ENCODE measurements at places on chromosomes 2 and 18. TPM values are rescaled to one million over a fixed set of nuclear protein-coding genes. Genes with fewer than 3 reads are reported as not detected.

DNA sequence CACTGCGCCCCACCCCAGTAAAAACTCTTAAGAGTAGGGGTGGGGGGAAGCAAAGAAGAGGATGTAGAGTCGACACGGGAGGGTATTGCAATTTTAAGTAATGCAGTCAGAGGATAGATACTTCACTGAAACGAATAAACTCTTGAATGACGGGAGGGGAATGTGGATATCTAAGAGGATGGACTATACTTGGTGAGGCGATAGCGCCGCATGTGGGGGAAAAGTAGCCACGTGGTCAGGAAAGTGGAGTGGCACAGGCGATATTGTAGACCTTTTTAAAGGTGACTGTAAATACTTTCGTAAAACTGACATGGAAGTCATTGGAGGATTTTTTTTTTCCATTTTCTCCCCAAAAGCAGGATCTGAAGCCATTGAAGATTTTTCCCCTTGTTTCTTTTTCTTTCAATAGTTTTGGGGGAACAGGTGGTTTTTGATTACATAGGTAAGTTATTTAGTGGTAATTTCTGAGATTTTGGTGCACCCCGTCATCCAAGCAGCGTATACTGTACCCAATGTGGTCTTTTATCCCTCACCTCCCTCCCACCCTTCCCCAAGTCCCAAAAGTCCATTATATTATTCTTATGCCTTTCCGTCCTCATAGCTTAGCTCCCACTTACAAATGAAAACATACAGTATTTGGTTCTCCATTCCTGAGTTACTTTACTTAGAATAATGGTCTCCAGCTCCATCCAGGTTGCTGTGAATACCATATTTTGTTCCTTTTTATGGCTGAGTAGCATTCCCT is 13.8 kb downstream of the CLK1 start:
- no peak for DNase-seq

DNA sequence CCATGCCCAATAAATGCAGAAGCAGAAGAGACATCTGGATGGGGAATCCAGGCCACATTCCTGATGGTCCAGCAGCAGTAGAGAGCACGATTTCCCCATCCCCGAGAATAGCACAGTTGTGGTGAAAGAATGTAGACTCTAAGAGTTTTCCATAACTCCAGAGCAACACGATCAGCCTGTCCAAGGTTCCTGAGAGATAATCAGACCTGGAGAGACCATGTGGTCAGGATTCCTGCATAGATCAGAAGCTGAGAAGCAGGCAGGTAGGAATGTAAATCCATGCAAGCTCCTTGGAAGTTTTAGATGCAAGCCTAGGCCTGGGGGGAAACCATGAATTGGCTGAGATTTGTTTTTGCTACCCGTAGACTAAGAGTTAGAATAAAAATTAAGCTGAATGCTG is 34.2 kb upstream of the PTPRM start:
- no peak for DNase-seq

- no peak for DNase-seq
Measured at GRCh38 chr2:88355486-88355885, 97.0 kb downstream of the FOXI3 start.

DNA sequence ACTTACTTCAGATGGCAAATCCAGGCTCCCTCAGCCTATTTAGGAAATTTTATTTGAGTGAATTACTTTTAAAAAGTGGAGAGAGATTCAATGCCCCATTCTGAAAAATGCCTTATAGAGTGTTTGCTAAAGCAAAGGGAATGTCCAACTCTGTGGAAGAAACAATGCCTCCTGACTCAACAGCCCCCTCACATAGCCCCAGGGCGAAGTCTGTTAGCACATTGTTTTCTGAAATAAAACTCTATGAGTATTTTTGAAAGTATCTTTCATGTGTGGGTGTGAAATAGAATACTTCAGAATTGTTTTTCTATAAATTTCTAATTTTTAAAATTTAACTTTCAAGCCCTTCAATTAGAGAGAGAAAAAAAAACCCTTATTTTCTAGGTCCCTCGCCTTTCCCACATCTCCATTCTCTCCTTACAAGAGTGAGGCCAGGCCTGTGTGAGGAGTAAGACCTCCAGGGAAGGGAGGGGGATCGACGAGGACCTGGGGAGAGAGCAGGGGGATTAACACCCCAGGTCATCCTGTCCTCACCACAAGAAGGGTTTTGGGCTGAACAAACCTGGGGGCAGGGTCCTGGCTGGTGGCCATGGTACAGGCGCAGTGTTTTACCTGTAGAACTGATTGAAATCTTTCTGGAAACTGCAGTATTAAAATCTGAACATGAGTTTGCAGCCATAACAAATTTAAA is 141.4 kb downstream of the SNTG2 start:
- DNase-seq, result no peak

GRCh38 chr18:45040879-45041278 is 360.2 kb downstream of the SETBP1 start:
- DNase-seq, result no peak

DNA sequence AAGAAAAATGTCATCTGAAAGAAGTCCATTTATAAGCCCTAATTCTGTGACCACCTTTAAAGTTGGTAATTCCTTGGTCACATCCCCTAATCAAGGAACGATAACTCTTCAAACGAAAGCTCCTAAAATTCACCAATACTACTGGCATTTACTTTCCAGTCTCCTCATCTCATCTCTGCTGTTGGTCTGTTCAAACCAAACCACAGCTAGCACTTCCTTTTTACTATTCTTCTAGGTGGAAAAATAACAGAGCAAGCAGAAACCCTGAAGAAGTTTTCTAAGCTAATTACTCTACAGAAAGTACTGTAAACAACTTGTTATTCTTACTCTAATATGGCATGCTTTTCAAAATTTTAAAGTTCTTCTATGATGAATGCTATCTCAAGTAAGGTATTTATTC is 21.6 kb downstream of the TIA1 start:
- DNase-seq, result no peak

- DNase-seq, result no peak
Measured at GRCh38 chr2:224440988-224441387, 39.1 kb upstream of the FAM124B start.

DNA sequence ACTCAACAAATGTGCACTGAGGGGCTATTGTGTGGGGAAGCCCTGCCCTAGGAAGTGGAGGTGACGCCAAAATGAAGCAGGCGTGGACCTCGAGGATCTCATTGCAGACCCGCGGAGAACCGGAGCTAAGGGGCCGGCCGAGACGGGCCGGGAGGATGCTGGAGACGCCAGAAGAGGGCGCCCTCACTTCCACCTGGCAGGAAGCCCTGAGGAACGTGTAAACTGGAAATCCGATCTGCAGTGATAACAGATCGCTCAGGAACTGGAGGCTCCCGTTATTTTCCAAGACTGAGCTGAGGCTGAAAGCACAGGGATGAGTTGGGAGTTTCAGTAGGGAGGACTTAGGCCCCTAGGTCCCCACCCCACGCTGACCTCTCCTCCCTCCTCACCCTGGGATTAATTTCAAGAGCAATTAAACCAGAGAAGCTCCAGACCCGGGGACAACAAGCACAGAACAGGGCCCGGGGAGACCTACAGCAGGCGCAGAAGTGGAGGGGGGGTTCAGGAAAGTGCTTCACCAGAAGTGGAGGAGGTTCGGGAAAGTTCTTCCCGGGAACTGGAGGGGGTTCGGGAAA is 7.7 kb upstream of the COL6A3 start:
- peak; percentile 74 for DNase-seq

DNA sequence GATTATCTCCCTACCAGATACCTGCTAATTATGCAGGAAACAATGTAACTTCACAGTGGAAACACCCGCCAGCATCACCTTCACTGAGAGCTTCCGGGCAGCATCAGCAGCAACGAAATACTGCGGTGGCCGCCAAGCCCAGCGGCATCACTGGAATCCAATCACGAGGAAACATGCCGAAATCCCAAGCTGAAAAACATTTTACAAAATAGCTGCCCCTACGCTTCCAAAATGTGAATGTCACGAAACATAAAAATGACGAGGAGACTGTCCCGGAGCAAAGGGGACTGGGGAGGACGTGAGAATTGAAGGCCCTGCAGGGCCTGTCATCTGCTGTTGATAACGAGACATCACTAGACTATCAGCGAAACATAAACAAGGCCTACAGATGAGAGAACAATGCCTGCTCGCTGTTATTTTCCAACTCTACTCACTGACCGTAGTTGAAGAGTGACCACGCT is 82.6 kb downstream of the HDAC4 start:
- DNase-seq, result no peak

DNA sequence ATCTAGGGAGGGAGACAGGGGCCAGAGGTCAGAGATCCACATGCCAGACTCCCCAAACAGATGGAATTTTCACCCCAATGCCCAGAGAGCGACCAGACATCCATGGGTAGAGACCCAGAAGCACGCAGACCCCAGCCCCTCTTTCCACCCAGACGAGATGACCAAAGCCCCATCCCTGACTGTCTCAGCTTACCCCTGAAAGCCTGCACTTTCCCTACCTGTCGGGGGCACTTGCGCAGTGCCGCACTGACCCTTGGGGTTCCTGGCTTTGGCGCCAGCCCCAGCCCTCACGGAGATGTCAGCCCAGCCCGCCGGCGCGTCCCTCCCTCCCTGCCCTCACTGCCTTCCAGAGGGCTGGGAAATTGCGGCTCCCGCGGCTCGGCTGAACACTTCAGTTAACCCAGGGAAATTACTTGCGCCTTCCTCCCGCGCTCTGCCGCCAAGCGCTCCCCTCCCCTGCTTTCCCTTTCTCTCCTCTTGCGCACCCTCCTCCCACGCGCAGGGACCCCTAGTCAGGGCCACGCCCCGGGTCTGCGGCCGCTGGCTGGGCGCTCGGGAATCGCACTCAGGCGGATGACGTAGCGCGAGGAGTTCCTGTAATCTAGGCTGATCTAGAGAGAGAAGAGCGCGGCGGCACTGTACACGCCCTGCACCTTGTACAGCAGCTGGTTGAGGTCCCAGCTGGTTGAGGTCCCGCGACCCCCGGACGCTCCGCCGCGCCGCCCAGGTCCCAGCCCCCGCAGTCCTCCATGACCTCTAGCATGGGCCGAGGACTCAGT is 12.0 kb downstream of the ALPG start:
- peak; percentile 42 for DNase-seq

DNA sequence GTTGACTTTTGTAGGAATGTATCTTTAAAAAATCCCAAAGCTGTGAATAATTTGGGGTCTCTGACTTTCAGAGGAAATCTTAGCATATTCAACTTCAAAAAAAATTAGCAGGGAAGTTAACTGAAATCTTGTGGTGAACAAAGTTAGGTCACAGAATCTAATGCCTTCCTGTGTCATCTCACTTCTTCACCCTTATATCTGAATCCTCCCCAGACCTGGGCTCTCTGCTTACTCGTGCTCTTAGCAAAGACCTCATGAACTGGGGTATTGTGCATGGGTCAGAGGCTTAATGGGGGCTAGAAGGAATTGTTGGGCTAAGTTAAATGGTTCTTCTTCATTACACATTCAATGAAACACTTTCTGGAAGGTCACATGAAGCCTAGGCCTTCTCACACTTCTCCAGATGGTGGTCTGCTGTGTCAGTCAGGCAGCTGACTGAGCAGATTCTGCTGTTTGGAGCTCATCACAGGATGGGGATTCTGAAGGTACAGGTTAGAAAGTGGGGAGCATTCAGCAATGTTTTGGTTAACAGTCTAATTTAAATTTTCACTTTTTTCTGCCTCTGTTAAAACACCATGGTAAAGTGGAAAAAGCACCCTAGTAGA is 131.3 kb downstream of the SUCLG1 start:
- no peak for DNase-seq

GRCh38 chr2:142853912-142854311 is 23.6 kb upstream of the KYNU start:
- DNase-seq, result no peak

TMEM17 gene
- 4.0 TPM for total RNA-seq

GRCh38 chr18:22683786-22684185 is 249.3 kb upstream of the RBBP8 start:
- no peak for DNase-seq

INHBB gene
- total RNA-seq, result 7.1 TPM

DNA sequence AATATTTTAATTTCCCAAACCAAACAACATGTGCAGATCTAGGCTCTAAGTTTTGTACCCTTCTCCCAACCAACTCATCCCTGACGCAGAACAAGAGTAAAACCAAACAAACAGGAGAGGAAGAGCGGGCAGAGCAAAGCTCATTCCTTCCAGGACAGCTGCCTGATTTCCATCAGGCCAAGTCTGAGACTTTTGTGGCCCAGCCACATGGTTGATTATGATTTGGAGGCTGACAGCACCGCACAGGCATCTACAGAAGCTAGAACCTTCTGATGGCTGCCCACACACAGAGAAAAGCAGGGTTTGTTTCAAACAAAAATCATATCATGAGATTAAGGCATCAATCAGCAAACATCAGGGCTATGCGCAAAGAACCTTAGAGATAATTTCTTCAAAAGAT is 262.6 kb downstream of the TNS1 start:
- no peak for DNase-seq

DNA sequence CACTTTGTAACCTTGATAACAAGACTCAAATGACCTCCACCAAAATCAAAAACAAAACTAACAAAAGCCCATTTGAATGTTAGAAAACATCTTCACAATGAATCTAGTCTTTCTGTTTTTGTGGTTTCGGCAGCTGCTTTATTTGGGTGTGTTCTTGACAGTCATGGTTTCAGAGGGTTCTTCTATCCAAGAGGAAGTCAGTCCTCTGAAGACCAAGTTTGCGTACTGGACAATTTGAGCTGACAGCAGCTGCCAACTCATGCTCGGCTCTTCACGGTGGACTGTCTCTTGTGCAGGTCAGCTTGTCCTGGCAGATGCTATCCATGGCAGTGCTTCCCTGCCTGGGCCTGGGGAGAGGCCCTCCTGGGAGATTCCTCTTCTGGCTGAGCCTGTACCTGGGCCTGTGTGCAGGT is 91.0 kb downstream of the TMEM17 start:
- no peak for DNase-seq

IL1RN gene
- not detected for total RNA-seq

GRCh38 chr2:189609423-189609816 is 28.8 kb upstream of the SLC40A1 start:
- DNase-seq, result no peak

- DNase-seq, result no peak
Measured at GRCh38 chr2:54897420-54898310, 152.6 kb downstream of the RTN4 start.

GRCh38 chr18:61209801-61210200 is 123.4 kb upstream of the CDH20 start:
- no peak for DNase-seq

DNA sequence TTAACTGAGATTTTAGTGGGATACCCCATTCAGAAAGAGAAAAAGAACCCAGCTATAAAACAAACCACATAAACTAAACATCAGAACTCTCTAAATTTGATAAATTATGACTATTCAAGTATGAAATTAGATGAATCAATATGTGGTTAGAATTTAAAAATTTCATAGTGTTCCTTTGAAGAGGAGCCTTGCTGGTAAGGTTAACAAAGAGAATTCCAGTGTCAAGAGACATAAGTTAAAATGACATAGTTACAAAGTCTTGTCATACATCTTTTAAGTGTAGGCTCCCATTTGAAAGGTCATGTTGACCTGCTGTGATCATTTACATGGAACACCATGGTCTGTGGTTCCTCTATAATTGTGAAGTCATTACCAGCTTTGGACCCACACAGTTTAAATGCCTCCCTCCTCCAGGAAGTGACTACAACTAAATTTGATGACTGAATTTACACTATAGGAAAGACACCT is 231.6 kb upstream of the ETAA1 start:
- peak; percentile 73 for DNase-seq

GRCh38 chr2:197327472-197328098 is 17.0 kb upstream of the ANKRD44 start:
- DNase-seq, result no peak

- DNase-seq, result no peak
Measured at GRCh38 chr18:47679864-47680263, 250.6 kb downstream of the SMAD2 start.
